ENCODE measurements at places on chromosomes 12 and 14.

DNA sequence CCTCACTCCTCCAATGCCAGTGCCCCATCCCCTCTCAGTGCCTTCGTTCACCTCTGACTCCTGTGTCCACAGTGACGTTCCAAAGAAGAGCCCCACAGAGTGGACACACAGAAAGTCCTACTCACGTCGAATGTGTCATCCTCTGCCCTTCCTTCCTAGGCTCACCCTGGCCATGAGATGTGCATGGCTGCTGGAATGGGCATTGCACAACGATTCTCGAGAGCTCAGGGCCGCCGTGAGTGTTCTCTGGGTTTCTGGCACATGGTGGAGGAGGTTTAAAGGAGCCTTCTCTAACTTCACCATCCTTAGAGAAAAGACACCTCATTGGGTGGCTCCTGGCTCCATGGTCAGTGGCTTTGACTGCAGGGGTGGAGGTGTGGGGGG is 12.8 kb upstream of the CEP170B start:
- DNase-seq: no peak

- DNase-seq: no peak
These were observed 5.2 kb downstream of the RITA1 start for GRCh38 chr12:113190761-113191160.

- DNase-seq: no peak
These were observed 38.2 kb downstream of the NCKAP5L start for GRCh38 chr12:49789992-49790391.

- DNase-seq: no peak
These were observed 276.2 kb upstream of the RTL1 start for GRCh38 chr14:101179691-101180211.

GRCh38 chr12:13211191-13211858 is 14.8 kb downstream of the EMP1 start:
- DNase-seq: no peak

GRCh38 chr12:68638721-68639395 is 28.2 kb downstream of the RAP1B start:
- DNase-seq: no peak

DNA sequence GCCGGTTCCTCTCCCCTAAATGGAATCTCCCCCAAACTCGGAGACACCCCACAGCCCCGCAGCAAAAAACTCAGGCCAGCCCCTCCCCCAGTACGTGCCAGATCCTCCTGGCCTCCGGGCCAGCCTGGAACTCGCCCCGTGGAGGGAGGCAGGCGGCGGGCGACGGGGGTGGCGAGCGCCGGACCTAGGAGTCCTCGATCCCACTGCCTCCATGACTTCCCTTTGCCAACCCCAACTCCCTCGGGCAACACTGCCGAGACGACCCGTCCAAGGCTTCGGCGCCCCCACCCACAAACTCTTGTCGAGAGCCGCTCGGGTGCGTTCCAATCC is 400 bp downstream of the ADCY6 start:
- DNase-seq: no peak

DNA sequence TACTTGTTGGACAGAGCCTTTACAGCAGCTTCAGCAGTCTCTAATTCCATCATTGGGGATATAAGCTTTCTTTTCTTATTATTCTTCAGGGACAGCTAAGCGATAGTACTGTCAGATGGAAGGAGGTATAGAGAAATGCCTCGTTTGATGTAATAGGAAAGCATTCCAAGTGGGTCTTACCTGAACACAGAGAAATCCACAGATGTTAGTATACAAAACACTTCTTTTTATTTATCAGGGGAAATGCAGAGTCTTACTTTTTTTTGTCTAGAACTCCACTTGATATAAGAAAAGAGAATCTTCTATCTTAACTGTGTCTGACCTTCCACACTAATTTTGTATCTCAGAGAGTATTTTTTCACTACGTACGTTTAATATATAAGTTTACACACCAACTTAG is 1.9 kb downstream of the SYT1 start:
- no peak for DNase-seq

- no peak for DNase-seq
These were observed 22.9 kb upstream of the DHRS7 start for GRCh38 chr14:60188115-60188514.

- DNase-seq: peak; percentile 40
These were observed 49.9 kb downstream of the LRRC74A start for GRCh38 chr14:76876076-76876475.

DNA sequence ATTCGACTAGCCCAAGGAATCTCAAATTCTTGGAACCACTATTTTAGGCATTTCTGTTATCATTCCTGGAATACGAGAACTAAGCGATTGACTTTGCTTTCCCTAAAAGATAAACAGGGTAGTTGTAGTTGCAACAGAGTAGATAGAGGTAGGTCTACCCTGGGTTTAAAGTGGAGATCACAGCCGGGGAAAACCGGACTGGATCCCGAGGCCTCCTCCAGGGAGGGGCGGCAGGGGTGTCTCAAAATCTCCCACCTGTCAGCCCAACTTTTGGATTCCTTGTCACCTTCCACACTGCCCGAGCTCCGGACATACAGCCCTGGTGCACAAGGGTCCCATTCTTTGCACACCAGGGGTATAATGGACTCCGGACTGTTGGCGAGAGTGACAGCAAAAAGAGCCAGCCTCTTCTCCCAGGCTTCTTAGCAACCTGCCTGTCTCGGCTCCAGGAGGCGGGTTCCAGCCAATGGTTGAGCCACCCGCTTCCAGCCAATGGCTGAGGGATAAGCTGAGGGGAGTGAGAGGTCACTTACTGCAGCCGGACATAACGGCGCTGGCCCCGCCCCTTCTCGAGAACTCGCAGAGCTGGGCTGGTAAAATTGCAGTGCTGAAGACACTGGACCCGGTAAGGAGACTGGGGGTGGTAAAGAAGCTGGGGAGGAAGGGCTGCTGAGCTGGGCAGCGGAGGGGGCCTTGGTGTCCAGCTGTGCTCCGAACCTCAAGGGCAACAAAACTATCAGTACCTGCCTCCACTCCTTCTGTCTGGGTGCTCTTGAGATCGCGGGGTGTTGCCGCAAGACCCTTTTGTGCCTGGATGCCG is at the start of gene SUOX:
TSS of gene SUOX (plus strand) at position 562 of the 820 bp plus-strand sequence. CDS start 4,946 bp downstream, outside the sequence.
- peak; percentile 78 for DNase-seq

DNA sequence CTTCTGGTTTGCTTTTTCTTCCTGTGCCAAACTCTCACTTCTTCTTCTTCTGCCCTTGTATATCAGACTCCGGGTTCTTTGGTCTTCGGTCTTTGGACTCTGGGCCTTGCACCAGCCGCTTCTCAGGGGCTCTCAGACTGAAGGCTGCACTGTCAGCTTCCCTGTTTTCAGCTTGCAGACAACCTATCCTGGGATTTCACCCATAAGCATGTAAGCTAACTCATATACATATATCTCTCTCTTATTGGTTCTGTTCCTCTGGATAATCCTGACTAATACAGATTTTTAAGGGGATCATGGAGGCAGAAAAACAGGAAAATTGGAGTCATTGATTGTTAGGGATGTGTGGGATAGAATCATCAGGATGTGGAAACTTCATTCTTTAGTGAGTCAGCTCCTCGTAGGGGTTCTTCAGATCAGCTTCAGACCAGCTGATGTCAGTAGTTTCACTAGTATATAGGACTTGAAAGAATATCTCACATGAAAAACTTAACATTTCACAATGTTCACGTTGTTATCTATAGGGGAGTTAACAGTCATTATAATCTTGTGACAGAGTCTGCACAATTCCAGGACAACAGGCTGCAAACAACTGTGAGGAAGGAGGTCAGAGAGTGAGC is 102.9 kb downstream of the RASSF9 start:
- DNase-seq: no peak

Measured in CD4-positive, CD25-positive, alpha-beta regulatory T cell (primary cell).